ENCODE measurements at places on chromosomes 2 and 18.

GRCh38 chr2:57429831-57430230 lies 616.8 kb upstream of the VRK2 start:
- no peak for DNase-seq

DNA sequence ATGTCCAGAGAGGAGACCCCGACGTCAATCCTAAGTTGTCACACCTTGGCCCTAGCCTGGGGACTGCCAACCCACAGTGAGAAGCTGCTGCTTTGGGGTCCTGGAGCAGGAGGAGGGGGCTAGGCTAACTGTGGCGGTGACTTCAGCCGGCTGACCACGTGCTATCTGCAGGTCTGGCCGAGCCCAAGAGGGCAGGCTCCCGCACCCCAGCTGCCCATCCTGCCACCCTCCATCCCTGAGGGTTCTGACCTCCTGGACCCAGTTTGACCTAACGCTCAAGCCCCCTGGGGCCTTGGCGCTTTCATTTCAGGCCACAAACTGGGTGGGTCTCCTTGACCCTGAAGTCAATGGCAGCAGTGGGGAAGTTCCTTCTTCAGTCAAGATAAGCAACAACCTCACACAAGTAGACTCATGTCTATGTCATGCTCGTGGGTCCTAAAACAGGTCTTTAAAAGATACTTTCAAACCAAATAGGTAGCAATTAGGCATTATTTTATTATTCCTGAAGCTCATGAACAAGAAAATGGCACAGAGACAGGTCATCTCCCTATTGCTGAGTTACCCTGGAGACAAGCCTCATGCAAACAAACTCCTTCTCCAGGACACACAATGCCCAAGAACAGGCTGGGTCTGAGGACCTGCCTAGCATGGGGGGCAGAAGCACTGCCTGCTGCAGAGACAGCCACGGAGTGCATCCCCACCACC lies 2.3 kb downstream of the HES6 start:
- DNase-seq: no peak

DNA sequence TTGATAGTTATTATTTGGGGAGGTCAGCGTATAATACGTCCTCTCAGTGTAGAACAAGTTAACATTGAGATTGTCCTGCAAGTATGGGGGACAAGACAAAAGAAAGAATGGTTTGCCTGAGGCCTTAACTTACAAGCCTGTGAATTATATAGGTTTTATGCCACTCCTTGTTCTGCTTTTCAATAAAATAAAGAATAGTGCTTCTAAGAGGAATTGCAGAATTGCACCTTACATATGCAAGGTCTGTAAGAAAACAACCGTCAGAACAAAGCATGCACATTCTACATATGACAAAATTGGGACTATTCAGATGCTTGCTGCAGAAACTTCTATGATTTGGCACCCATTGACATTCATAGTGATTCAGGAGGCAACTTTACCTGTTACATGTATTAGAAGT lies 785.0 kb downstream of the NR4A2 start:
- no peak for DNase-seq

- DNase-seq: no peak
Observed at GRCh38 chr2:192419786-192420185, 225.1 kb upstream of the TMEFF2 start.

DNA sequence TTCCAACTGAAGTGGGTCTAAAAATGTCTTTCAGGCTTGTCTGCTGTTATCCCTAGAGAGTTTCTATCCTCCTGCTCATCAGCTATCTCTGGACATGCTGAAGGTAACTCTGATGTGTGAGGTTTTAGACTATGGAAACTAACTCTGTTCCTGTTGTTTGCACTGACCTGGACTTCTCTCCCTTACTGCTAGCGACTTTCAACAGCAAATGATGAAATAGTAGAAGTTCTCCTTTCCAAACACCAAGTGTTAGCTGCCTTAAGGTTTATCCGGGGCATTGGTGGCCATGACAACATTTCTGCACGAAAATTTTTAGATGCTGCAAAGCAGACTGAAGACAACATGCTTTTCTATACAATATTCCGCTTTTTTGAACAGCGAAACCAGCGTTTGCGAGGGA lies 26.9 kb downstream of the RMC1 start:
- no peak for DNase-seq

GRCh38 chr2:203533676-203534591 lies 1.2 kb downstream of the RAPH1 start:
- DNase-seq: peak; percentile 27

DNA sequence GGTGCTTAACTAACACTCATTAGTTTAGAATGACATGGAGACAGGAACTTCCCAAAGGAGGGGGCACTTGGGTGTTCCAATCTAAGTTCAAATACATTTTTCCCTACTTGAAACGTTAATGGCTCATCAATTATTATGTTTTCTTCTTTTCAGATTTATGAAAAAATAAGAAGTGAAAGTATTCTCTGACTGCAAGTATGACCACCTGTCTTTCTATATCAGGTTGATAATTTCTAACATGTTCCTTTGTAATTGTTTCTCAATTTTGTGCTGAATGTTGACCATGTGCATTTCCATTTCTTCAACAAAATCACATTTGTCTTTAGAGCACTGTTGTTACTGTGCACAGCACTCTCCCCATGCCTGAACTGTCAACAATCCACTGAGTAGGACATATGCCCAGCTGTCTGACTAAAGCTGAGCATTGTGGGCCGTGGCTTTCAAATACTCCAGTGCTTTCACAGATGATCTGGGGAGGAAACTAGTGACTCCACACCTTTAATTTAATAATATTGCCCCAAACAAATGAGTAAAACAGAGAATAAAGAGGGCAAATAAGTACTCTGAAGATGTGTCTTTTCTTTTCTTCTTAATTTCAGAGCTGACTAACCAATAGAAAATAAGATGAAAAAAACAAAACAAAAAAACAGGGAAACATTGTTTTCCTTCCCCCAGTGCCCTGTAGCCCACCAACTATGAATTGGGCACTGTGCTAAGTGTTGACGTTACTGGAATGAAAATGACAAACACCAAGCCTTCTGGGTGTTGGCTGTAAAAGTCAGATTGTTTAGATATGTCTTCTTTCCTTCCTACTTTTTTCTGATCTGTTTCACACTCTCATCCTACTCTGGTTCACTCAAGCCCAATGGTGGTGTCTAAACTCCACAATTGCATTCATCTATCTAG lies 16.0 kb downstream of the LANCL1 start:
- no peak for DNase-seq

DNA sequence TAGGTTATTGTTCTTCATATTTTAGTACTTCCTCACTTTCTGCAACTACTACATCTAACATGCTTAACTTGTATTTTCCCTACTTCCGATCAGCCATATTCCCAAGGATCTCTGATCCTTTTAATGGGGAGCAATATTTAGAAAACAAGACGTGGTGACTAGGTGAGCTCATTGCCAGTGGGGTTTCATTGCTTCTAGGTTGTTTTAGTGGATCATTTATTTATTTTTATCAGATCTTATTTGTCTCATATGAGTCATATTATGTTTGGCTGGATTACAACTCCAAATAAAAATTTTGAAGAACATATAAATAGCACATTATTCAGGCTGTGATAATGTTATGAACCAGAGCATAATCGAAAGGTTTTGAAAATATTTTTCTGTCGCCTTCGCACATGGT lies 480.9 kb upstream of the TMEFF2 start:
- no peak for DNase-seq

DNA sequence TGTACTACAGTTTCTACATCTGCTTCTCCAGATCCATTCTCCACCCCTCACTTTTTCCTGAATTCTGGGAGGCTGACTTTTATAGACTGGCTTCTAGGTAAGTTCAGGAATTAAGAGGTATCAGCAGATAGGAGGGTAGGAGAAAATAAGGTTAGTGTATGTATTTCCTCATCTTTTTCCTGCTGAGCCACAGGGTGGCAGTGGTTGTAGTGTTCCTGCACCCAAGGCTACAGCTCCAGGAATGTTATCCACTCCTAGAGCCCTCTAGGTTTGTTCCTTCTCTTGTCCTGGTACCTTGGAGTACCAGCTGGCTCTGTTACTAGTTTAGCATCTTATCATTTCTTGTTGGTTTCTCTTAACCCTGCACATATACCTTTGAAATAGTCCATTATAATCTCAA lies 40.7 kb upstream of the C2orf66 start:
- no peak for DNase-seq

DNA sequence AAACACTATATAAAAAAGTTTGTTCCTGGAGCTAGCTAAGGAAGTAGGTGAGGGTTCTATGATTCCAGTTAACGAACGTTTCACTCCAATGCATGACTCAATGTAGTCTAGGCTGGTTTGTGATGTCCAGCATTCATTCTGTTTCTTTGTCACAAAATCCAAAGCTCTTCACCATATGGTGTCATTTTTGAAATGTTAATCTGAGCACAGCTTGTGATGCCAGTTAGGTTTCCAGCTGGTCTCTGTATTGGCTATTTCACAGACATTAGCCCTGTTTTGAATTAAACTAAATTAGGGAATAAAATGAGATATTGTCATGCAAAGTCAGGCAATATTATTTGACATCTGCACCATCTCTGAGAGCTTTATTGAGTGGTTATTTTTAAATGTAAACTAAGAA lies 159.4 kb downstream of the RBM43 start:
- DNase-seq: no peak

DNA sequence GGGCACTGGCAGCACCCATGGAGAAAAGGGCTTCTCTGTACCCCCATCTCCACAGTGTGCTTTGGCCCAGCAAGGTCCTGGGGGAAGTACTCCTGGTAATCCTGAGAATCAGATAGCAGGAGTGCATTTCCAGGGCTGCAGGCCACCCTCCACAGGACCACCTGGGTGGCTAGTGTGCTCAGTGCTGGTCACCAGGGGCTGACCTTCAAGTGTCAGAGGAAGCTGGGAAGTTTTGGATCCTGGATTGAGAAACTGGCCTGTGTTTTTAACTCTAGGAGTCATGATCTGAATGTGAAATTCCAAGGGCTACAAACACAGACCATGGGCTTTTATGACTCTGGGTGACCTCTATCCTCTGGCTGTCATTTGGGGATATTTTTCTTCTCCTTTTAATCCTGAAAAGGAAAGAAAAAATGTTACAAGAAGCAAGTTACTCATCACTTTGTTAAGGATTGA lies 9.3 kb downstream of the RHOB start:
- no peak for DNase-seq

- DNase-seq: no peak
Observed at GRCh38 chr18:73535990-73536389, 611.6 kb downstream of the FBXO15 start.

DNA sequence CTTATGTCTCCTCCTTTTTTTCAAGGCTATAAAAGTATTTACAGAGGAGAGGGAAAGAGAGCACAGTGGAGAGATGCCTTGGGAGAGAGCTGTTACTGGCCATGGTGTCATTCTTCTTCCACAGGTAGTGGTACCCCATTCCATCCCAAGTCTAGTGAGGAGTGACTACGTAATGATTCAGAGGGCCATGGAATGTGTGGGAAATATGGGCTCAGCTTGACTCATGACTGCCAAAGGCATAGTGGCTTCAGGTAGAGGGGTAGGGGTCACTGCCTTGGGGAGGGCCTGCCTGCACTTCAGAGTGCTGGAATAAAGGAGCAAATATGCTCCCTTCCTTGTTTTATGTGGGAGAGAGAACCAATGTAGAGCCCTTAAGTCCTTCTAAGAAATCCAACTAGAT lies 620.6 kb downstream of the IRS1 start:
- DNase-seq: no peak

GRCh38 chr2:107700073-107700472 lies 126.6 kb upstream of the RGPD4 start:
- no peak for DNase-seq

GRCh38 chr2:57990118-57990725 lies 56.4 kb upstream of the VRK2 start:
- no peak for DNase-seq

DNA sequence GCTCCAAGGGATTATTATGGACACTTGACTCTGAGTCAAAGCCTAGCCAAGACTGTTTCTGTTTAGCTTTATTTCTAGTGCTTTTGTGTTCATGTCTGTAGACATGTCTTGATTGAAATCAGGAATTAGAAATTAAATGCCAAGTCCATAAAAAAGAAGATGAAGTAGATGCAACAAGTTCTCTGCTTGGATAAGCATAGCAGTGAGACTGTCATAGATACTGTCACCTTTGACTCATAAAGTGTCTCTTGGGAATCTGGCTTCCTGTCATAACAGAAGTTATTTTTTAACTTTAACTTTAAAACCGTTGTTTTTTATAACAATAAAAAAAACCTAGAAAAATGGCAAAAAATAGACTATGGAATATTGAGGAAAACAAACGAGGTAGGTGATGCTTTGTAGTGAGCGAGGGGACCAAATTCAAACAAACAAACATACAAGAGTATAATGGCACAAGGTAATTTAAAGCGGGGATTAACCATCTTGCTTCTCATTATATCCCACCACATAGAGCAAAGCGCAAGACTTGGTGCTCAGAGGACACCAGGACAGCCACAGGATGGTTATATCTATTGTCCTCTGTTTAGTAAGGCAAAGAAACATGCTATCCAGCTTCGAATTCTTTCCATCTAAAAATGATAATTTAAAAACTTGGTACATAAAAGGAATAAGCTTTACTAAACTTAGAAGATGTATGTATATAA lies 64.6 kb downstream of the CD226 start:
- no peak for DNase-seq

GRCh38 chr2:31349160-31349559 lies 65.4 kb downstream of the XDH start:
- no peak for DNase-seq

- DNase-seq: no peak
Observed at GRCh38 chr18:43148231-43148630, 32.7 kb upstream of the RIT2 start.

DNA sequence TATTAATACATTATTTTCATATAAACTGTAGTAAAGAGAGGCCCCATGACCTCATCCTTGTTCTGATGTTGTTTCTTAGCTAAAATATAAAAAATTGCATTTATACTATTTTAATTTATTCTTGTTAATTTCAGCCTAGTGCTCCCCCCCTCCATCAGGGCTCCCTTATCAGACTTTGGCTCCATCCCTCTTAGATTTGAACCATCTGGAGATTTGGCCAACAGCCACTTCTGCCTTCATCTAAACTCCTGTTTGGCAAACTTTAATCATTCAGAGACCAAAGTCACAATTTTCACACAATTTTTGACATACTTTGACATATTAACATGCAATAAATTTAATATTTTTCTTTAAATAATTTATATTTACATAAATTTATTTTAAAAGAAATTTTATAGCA lies 569.3 kb downstream of the TDRD15 start:
- DNase-seq: no peak

GRCh38 chr2:13616059-13616458 lies 899.3 kb downstream of the TRIB2 start:
- DNase-seq: no peak

GRCh38 chr2:121650315-121650930 lies 1.2 kb upstream of the CLASP1 start:
- no peak for DNase-seq

- no peak for DNase-seq
Observed at GRCh38 chr2:207541933-207542332, 12.2 kb downstream of the CREB1 start.

- DNase-seq: no peak
Observed at GRCh38 chr2:69483696-69484095, 46.5 kb upstream of the NFU1 start.

DNA sequence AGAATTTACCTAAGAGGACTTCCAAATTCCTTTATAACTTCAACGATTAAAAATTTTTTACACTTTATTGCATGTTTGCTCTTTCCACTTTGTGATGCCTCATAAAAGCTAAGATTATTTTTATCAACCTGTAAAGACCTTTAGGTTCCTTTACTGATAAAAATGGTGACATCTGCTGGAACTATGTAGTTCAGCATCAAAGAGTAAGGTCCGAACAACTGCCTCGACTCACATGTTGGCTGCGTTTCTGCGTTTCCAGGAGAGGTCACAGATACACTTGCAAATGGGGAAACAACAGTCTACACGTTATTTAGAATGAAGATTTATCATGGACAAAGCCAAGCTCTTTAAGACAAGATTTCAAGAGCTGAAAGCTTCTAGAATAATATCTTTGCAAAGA lies 18.8 kb upstream of the TMX3 start:
- DNase-seq: no peak

Measured in CD4-positive, alpha-beta T cell treated with Interleukin-6 at 100 ng/mL for 8 hours (primary cell).